Mucosa of gallbladder (tissue), 1 donor: ENCODE measurements at places on chromosomes 2 and 18. TPM values are rescaled to one million over a fixed set of nuclear protein-coding genes. Genes with fewer than 3 reads are reported as not detected.

MREG gene
- 9.2 TPM for total RNA-seq

ST8SIA5 gene
- total RNA-seq = 0.29 TPM

CIDEA gene
- total RNA-seq = not detected

IL1R2 gene
- 2.3 TPM for total RNA-seq

GBX2 gene
- not detected for total RNA-seq

RNF144A gene
- 15.4 TPM for total RNA-seq

ARHGAP28 gene
- total RNA-seq = 11.2 TPM

KRCC1 gene
- 23.8 TPM for total RNA-seq

B3GNT7 gene
- total RNA-seq = 281 TPM

TCF7L1 gene
- total RNA-seq = 7.6 TPM

ZEB2 gene
- total RNA-seq = 91.0 TPM

SPDYA gene
- 0.89 TPM for total RNA-seq

CCBE1 gene
- total RNA-seq = 0.75 TPM

PRKAG3 gene
- total RNA-seq = not detected

TTN gene
- total RNA-seq = 92.5 TPM

KIF3C gene
- 10.1 TPM for total RNA-seq

SNRPD1 gene
- total RNA-seq = 29.9 TPM

- peak; percentile 33 for DNase-seq
Observed at GRCh38 chr18:33839452-33840211, 261.6 kb downstream of the ASXL3 start.

GRCh38 chr18:54829856-54830255 is 1.6 kb downstream of the RAB27B start:
- DNase-seq = no peak

GRCh38 chr2:66228128-66228547 is 206.8 kb upstream of the MEIS1 start:
- DNase-seq = no peak

- no peak for DNase-seq
Observed at GRCh38 chr2:70243806-70244584, 4.4 kb downstream of the TIA1 start.

DNA sequence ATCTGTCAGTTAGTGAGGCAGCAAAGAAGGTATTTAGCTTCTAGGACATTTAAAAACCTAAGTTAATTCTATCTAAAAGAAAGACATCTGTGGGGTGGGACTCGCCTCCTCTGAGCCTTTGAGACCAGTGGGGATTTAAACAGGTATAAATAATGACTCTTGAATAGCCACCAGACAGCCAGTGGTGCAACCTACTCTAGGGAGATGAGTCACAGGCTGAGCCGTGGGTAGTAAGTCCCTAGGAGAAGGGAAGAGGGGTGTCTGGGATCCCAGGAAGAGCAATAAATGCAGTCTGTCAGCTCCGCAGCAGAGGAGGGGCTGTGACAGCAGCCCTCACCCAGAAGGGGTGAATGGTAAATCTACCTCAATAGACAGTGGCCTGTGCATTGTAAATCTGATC is 43.1 kb upstream of the GALNT3 start:
- DNase-seq = no peak

- DNase-seq = no peak
Observed at GRCh38 chr2:24459224-24460161, 31.6 kb upstream of the NCOA1 start.

GRCh38 chr2:236047886-236048540 is 120.2 kb downstream of the GBX2 start:
- DNase-seq = peak; percentile 37

GRCh38 chr18:53219853-53220252 is 879.9 kb downstream of the DCC start:
- DNase-seq = no peak

DNA sequence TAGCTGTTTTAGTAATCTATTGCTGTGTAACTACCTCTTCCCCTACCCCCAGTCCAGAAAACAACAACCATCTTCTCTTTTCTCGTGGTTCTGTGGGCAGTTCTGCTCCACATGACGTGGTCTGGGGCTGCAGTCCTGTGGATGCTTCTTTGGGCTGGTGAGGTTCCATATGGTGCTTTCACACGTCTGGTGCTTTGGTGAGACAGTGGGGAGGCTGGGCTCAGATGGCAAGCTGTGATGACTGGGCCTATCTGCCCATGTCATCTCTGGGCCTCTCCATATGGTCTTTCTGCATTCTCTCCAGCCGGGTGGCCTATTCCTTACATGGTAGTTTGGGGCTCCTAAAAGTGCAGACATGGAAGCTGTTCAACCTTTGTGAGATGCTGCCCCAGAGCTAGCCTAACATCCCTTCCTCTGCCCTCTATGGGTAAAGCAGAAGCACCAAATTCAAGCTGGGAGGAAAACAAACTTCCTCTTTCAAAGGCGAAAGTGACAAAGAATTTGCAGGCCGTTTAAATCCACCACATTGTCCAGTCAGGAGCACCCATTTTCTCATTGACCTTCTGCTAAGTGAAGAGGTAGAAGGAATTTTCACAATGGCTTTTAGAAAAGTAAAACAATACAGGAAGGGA is 68.3 kb upstream of the IL1R1 start:
- no peak for DNase-seq

GRCh38 chr2:109216332-109216731 is 87.3 kb downstream of the SH3RF3 start:
- DNase-seq = no peak

DNA sequence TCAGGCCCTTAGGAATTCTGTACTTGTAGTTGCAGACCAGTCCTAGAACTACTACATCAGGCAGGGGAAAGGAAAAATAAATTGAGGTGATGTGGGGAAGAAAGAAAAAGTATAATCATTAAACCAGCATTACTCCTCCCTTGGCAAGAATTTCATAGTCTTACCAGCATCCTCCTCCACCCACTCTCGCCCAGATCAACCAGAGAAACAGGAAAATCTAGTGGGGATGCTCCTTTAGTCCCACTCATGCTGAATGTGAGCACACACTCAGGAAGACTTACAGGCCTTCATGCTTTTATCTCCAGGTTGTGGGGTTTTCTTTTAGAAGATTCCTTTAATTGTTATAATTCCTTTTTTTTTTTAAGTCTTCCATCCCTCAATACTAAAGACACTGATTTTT is 129.3 kb upstream of the CCDC150 start:
- no peak for DNase-seq

GRCh38 chr2:137892739-137893138 is 71.5 kb upstream of the HNMT start:
- no peak for DNase-seq

DNA sequence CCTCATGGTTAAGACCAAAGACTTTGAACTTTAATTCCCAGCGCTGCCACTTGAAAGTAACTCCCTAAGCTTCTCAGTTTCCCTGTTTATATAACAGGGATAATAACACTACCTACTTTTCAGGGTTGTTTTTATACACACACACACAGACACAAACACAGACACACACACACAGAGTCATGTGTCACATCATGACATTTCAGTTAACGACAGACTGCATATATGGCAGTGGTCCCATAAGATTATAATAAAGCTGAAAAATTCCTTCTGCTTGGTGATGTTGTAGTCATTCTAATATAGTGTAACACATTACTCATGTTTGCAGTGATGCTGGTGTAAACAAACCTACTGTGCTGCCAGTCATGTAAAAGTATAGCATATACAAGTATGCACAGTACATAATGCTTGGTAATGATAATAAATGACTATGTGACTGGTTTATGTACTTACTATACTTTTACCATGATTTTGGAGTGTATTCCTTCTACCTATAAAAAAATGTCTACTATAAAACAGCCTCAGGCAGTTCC is 89.2 kb upstream of the ITGA4 start:
- no peak for DNase-seq

GRCh38 chr2:10141736-10142639 is 19.4 kb downstream of the RRM2 start:
- DNase-seq = no peak

GRCh38 chr2:46909771-46910419 is 5.7 kb downstream of the MCFD2 start:
- DNase-seq = peak; percentile 77

DNA sequence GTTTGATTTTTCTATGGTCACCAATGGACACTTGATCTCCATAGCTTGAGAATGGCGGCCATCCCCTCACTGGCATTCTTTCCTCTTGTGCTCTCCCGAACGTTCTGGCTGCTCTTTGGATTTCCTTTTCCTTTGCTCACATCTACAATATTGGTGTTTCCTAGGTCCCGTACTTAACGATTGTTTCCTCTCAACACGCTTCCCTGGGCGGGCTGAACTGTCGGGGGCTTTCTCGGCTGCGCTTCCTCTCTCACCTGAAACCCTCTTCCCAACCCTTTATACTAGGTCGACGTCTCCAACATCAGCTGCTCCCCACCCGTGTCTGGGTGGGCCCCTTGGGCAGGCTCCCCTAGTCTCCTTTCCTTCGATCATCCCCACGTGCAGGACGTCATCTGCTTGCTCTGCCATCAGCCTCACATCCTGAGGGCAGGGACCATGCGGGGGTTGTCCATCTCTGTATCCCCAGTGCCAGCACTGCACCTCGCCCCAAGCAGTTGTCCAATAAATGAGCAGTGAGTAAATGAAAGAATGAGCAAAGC is 634 bp upstream of the DIS3L2 start:
- DNase-seq = no peak

- no peak for DNase-seq
Observed at GRCh38 chr2:177161741-177162460, 50.7 kb upstream of the HNRNPA3 start.

- DNase-seq = no peak
Observed at GRCh38 chr18:64116571-64117175, 32.2 kb downstream of the LINC00305 start.

GRCh38 chr18:7850446-7850845 is 283.3 kb downstream of the PTPRM start:
- DNase-seq = no peak

- DNase-seq = no peak
Observed at GRCh38 chr2:25362434-25363145, 20.9 kb upstream of the DNMT3A start.

- no peak for DNase-seq
Observed at GRCh38 chr2:99035920-99036319, 99.9 kb upstream of the CRACDL start.

DNA sequence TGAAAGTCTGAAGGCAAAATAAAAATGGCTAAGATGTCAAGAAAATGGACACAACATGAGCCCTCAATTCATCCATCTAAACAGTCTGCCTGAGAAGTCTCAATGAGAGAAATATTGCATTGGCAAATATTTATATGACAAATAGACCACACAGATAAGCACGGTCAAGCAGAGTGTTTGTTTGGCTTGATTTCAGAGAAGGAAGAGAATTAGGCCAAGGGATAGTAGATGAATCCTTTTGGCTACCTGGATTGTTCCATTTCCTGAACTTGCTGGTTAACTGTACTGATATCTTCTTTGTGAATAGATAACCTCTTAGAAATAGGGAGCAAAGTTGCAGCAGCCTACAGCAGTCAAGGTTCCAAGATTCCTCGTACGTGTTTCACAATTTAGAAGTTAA is 129.6 kb downstream of the RBMS1 start:
- DNase-seq = no peak

DNA sequence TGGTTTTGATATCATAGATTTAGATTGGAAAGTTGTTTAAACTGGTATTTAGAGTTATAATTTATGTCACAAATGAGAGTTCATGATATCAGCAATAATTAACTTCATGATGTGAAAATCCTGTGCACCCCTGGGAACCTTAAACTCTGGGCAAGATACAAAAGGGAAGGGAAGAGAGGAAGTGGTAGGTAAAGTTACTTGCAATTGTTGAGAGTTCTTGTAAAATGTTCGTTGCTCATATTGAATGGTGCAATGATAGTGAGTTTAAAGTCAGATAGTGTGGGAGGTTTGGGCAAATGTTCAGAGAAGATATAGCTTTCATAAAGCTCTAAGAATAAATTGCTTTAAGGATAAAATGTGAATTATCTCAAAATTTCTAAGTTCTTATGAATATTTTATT is 75.4 kb downstream of the SP110 start:
- no peak for DNase-seq

GRCh38 chr2:100537918-100538317 is 24.9 kb upstream of the PDCL3 start:
- DNase-seq = no peak

DNA sequence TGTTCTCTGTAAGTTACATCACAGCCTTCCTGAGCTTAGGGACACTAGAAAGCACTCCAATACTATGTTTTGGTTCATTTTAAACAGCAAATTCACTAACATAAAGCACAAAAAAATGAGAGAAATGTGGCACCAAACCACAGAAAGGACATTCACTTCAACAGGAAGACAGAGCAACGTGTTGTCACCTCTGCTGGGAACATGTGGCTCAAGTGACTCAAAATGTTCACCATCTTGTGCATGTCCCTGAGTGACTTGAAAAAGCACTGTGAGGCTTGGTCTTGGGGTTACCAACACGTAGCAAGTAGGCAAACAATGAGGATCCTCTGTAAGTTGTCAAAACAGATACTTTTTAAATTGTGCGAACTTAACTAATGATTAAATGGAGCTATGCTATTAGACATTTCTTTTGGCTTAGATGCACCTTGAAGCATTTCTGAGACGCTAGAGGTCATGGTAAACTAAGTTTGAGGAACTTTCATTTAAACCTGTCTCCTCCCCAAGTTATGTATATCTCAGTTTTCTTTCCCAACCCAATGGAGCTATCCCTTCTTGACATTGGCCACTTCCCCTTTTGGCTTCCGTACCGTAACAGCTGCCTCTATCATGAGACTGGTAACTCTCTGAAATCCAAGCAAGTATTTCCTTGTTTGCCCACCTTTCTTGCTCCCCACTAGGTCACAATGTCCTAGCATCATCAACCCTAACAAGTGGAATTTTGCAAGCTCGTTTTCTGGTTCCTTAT is 14.0 kb upstream of the ST6GAL2 start:
- DNase-seq = no peak

- DNase-seq = no peak
Observed at GRCh38 chr2:39622860-39623259, 42.9 kb upstream of the TMEM178A start.

GRCh38 chr2:198591586-198591985 is 787.2 kb downstream of the PLCL1 start:
- no peak for DNase-seq

DNA sequence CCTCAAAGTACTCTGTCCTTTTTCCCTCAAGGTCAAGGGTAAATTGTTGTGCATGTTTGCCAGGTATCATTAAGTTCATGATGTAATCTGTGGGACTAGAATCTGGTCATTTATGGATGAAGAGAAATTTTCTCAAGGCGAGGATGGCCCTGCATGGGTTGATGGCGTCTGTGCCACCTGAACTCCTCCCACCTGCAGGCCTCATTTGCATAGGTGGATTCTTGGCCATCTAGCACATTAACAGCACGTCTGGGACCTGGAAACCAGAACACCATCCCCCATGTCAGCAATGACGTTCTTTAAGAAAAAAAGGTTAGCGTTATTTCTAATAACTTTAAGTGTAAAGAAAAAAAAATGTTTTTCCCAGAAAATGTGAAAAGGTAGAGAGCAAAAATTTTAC is 145.8 kb downstream of the ESCO1 start:
- no peak for DNase-seq

DNA sequence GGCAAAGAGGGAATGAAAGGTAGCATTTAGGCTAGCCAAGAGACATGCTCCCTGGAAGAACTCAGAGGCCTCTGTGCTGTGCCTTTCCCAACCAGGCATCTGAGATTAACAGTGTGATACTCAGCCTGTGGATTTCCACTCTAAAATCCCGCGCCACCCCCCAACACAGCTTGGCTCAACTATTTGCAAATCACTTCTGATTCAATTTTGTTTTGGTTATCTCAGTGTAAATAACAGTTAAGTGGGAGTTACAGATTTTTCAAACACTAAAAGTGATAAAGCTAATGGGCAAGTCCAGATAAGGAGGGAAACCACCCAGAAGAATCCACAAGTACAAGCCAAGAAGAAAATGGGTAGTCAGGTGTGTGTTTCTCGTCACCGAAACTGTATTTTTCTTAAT is 1.4 kb upstream of the NRP2 start:
- no peak for DNase-seq
